Femur (tissue), 1 donor: ENCODE measurements at places on chromosomes 6 and 20.

DNA sequence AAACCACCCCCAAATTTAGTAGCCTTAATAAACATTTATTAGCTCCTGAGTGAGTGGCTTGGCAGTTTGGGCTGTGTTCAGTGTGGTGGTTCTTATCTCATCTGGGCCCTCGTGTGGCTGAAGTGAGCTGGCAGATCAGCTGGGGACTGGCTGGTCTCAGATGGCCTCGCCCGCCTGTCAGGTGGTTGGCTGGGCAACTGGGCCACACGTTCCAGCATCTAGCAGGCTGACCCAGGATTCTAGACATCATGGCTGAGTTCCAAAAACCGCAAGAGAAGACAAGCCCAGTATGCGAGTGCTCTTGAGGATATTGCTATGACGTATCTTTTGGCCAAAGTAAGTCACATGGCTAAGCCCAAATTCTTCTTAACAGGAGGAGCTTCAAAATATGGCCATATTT lies 28.9 kb downstream of the EIF2S2 start:
- DNase-seq: peak; percentile 64

GRCh38 chr6:70371454-70372105 lies 41.7 kb upstream of the FAM135A start:
- no peak for DNase-seq

DNA sequence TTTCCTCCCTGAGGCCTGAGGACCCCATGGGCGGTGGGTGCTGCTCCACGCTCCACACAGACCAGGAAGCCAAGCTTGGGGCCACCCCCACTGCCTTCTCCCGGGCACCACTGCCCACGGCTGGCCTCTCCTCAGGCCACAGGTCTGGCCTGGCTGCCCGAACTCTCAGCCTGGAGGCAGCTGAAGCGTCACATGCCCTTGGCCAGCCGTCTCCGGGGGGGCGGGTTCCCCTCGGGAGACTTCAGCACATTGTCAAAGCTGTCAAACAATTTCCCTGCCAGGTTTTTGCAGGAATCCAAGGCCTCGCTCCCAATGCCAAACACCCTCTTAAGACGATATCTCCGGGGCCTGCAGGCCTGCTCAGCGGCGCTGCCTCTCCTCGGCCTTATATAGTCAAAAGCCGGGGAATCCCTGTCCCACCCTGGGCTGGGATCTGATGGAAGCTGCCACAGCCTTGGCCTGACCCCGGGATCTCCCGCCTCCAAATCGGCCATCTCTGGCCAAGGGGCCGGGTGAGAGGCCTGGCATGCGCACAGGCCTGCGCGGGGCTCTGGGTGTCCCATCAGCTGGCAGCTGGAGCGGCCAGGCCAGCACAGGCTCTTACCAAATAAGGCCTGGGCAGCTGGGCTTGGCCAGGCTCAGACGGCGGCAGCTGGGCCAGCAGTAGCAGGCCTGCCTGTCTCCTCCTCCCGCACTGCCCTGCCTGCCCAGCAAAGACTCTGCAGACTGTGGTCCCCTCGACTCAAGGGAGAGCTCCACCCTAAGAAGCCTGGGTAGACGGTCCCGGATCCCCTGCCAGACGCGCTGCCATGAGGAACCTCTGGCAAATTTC lies 49.7 kb downstream of the RBM38 start:
- peak; percentile 89 for DNase-seq

- DNase-seq: no peak
Observed at GRCh38 chr6:164694386-164694785, 615.0 kb downstream of the C6orf118 start.

DNA sequence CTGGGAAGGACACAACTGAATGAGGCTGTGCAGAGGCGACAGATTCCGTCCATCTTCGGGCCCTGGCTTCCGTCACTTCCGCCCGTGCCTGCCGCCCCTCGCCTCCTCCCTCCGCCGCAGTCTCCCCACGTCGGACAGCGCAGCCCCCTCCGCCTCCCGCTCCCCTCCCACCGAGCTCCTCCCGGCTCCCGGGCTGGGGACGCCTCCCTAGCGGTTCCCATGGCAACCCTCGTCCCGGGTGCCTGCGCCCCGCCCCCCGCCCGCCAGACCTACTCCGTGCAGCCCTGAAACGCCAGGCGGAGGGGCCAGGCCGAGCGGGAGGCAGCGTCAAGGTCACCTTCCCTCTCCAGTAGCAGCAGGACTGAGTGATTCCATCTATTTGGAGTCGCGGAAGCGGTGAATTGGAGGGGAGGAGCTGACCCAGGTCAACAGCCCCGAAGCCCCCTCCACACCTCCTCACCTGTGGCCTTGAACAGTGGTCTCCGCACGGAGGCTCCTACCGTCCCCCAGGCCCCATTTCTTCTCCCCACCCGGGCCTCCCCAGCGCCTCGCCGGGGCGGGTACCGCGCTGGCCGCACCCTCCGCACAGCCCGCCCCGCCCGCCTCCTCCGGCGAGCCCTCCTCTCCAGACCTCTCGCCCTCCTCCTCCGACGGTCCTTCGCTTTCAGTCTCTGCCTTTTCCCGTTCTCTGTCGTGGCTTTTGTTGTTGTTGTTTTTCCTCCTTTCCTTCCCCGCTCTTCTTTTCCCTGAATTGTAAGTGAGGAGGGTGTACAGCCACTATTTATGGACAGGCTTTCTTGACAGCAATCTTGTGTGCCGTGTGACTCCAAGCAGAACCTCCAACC lies 951 bp downstream of the NRSN2 start:
- peak; percentile 97 for DNase-seq

GRCh38 chr6:2232445-2232844 lies 13.0 kb downstream of the GMDS start:
- DNase-seq: no peak

- DNase-seq: no peak
Observed at GRCh38 chr6:8858854-8859331, 423.5 kb upstream of the SLC35B3 start.

- DNase-seq: no peak
Observed at GRCh38 chr6:148827416-148828045, 80.7 kb downstream of the UST start.

GRCh38 chr6:22550971-22551670 lies 18.2 kb upstream of the HDGFL1 start:
- DNase-seq: peak; percentile 29

DNA sequence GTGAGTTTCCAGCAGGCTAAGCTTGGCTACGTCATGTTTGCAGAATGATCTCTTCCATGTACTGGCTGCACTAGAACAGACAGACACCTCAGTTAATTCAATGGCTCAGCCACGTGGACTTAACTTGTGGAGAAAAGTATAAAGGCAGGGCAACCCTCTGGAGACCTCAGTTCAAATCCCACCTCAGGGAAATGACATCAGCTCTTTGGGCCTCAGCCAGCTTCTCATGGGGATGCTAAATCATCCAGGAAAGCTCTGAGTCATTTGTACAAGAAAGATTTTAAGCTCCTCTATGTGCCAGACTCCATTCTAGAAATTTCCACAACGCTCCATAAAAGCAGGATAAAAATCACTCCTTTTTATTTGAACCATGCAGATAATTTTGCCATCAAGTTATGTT lies 128.5 kb upstream of the SALL4 start:
- peak; percentile 29 for DNase-seq

DNA sequence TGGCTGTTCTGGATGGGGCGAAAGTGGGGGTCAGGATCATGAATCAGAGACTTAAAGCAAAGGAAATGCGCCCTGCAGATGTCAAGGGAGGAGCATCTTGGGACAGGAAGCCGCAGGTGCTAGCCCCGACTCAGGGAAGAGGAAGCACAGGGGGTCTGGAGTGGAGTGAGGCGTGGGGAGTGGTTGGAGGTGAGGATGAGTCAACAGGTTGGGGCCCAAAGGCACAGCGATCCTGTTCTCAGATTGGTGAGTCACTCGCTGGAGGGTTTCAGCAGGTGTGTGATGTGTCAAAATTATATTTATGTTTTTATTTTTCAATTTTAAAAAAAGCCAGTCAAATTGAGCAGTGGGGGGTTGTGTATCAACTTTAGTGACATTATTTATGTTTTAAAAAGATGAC lies 19.0 kb downstream of the PACSIN1 start:
- DNase-seq: no peak

GRCh38 chr6:117530467-117531242 lies 48.2 kb downstream of the DCBLD1 start:
- DNase-seq: no peak

GRCh38 chr6:4296552-4296951 lies 161.2 kb upstream of the ECI2 start:
- no peak for DNase-seq

- DNase-seq: no peak
Observed at GRCh38 chr20:23096097-23096496, 10.0 kb upstream of the CD93 start.

- no peak for DNase-seq
Observed at GRCh38 chr6:125004198-125004597, 42.0 kb downstream of the RNF217 start.

DNA sequence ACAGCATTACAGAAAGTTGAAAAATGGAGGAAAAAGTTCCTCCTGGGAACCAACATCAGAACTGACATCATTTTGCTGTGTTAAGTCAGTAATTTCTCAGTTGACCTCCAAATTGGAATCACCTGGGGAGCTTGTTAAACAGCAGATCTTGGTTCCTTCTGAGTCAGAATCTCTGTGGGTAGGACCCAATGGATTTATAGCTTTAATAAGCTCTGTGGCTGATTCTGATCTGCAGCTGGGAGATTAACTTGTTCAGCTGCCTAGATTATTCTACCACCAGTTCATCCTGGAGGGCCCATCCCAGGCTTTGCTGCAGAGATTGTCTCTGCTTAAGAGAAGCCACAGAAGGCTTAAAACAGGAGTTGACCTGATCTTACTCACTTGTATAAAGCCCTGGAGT lies 90.7 kb upstream of the POPDC3 start:
- DNase-seq: no peak

DNA sequence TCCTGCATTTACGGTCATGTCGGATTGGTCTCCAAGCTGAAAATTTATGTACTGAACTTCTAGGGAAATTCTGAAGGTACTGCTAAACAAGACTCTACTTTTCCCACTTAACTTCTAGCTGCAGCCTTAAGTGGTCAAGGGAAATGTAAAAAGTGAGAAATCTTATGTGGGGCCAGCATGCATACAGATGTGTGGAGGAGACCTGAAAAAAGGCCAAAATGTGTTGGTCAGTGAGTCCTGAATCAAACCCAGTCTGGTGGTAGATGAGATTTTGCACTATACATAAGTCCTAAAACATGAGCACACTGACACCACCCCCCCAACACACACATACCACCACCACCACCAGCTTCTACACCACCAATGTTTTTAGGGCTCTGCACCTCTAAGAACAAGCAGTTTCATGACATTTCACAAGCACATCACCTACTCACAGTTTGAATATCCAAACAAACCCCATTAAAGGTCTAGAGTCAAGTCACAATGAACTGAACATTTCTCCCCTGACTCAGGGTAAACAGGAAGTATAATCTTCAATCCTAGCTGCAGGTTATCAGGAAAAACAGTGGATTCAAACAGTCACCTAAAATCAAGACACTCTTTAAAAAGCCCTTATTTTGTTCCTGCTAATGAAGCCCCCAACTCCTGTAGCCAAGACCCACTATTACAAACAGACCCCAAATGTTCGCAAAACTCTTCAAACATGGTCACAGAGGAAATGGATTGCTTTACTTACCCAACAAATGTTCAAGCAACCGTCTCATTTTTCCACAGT lies 1.6 kb downstream of the ZMYND8 start:
- DNase-seq: no peak

DNA sequence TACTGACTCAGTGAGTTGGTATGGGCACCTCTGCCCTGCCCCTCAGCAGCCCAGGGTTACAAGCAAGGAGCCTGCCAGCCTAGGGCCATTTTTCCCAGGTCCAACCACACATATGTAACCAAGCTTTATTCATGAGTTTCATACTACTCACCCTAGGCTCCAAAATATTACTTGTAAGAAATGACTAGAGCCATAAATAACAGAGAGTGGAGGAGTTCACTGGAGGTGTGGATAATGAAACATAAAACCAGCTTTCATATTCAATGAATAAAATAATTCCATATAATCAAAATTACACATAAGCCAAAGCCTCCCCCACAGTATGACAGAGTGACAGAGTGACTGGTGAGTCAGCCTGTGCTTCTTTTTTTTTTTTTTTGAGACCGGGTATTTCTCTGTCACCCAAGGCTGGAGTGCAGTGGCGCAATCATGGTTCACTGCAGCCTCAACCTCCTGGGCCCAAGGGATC lies 229.8 kb upstream of the SASH1 start:
- no peak for DNase-seq

- no peak for DNase-seq
Observed at GRCh38 chr20:52096117-52096516, 95.5 kb downstream of the ZFP64 start.

- DNase-seq: no peak
Observed at GRCh38 chr6:64547594-64548268, 912.1 kb downstream of the PHF3 start.

DNA sequence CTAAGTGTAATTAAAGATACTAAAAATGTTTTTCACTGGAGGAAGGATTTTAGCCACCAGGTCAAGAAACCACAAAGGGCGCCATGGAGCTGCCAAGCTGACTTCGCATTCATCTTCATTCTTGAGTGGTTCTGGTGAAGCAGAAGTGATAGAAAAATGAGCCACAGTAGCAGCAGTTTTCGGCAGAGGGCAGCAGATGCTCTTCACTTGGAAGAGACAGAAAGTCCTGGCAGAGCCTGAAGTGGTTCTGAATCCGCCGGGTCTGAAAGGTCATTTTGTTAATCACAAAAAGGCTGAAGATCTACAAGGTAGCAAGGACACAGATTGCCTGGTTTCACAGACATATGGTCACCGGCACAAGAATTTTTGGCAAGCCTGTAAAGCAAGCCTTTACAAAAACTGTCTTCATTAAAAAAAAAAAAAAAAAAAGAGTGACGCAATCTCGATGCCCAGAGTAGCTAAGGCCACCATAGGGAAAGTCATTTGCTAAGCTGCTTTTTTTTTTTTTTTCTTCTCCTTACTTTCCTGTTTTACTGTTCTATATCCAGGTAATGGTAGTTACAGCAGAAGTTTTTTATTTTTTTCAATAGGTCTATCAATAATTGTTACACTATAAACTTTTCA lies 345.1 kb upstream of the AGPAT4 start:
- peak; percentile 46 for DNase-seq

GRCh38 chr6:142153196-142153595 lies 6.1 kb downstream of the VTA1 start:
- no peak for DNase-seq

DNA sequence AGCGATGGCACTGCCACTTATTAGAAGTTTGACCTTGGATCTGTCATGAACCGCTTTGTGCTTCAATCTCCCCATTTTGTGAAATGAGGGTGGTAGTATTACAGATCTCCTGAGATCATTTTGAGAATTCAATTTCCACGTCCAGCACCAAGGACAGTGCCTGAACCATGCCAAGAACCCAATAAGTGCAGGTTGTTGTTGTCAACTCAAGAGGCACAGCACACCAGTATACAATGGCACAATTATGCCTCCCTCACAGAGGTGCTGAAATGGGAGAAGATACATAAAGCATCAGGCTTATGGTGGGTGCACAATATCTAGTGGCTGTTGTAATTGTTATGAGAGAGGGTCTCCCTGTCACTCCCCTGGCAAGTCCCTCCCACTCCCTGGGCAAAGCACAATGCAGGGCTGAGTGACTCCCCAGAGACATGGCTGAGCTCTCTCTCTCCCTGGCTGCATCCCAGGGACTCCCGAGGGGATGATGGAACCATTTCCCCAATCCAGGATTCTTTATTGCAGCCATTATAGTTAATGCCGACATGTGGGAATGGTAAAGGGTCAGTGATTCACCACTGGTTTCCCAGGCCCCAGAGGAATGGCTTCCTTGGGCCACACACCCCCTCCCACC lies 78.7 kb downstream of the CDH22 start:
- no peak for DNase-seq

GRCh38 chr20:14634665-14635064 lies 297.3 kb upstream of the FLRT3 start:
- DNase-seq: no peak
